ENCODE measurements at places on chromosomes 4 and X. TPM values are rescaled to one million over a fixed set of nuclear protein-coding genes. Genes with fewer than 3 reads are reported as not detected.

- DNase-seq: peak; percentile 20
Observed at GRCh38 chr4:181569553-181569952, 673.6 kb upstream of the TENM3 start.

DNA sequence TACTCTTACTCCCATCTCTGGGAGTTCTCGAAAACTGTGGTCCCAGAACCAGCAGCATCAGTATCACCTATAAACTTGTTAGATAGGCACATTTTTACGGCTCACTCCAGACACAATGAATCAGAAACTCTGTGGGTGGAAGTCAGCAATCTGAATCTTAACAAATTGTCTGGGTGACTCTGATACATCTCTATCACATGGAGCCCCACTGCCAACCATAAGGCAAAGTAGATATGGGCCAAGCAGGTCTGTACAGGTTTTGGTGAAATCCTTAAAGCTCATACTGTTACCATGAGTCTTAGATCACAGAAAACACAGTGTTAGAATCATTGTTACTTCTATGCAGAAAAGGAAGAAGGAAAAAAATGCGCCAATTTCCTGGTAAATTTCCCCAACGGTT, 122.5 kb upstream of the HCCS start:
- DNase-seq: no peak

GPC4 gene
- total RNA-seq: 28.1 TPM

PACRGL gene
- total RNA-seq: 35.8 TPM

All from G401 (cell line).